ENCODE measurements at places on chromosomes 11 and 22.

DNA sequence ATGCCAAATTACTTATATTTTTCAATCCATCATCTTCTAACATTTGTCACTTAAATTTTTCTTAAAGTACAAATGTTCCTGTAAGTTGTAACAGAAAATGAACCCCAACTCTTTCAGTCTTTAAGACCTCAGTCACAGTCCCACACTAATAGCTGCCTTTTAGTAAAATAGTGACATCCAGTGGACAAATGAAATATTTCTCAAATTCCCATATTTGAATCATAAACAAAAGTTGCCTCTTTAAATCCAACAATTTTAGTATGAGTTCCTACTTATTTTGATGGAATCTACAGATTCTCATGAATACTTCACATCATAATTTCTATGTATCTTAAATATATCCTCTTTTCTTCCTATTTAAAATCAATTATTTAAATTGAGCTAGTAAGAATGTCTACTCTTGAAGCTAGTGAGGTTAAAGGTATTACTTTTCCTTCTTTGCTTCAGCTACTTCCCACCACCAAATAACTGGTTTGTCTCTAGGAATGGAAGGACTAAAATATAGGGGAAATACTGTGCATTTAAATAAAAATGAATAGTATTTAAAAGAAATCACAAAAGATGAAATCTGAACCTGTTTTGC lies 9.2 kb downstream of the LIN7C start:
- peak; percentile 41 for DNase-seq

- no peak for DNase-seq
Measured at GRCh38 chr11:134558916-134559601, 147.0 kb upstream of the B3GAT1 start.

- no peak for DNase-seq
Measured at GRCh38 chr11:11480971-11481370, 127.9 kb upstream of the CSNK2A3 start.

GRCh38 chr11:8717876-8718753 lies 35.5 kb downstream of the RPL27A start:
- no peak for DNase-seq

- no peak for DNase-seq
Measured at GRCh38 chr11:1674173-1675131, 22.5 kb upstream of the KRTAP5-6 start.

DNA sequence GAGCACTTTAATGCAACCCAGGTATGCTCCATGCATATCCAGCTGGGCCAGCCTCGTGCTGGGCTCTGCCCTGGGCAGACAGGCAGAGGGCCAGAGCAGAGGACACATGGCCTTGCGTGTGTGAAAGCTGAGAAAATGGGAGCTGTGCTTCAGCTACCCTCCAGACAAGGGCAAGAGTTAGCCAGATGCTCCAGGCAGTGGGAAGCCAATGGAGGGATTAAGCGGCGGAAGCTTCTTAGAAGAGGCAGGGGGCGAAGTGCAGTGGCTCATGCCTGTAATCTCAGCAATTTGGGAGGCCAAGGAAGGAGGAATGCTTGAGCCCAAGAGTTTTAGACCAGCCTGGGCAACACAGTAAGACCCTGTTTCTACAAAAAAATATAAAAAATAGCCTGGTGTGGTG lies 9.8 kb upstream of the ARHGEF17 start:
- no peak for DNase-seq

DNA sequence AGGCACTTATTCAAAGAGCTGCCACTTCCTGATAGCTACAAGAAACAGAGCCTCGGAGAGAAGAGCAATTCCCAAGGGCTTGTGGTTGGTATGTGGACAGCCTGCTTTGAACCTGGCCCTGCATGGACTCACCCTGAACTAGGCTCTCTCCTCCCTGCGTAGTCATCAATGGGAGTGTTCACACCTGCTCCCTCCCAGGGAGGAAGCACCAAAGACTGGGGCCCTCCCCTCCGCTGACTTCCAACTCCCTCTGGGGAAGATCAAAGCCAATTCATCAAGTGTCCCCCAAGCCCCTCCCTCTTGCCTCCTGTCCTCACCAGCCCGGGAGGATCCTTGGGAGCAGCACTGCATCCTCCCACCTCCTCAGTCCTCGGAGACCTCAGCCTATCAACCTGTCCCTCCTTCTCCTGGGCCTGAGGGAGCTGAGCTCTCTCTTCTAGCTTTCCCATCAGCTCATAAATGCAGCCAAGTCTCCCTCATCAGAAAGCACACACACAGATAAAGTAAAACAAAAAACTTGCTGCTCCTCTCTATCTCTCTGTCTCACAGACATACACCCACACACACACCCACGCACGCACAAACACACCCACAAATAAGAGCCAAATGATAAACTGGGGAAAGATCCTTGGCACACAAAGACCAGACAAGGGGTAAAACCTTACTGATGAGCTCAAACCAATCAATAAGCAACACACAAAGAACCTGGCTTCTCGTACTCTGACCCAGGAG lies 3.3 kb downstream of the A4GALT start:
- peak; percentile 24 for DNase-seq

- DNase-seq, result peak; percentile 25
Measured at GRCh38 chr11:117097389-117098268, 599 bp downstream of the SIK3 start.

- DNase-seq, result peak; percentile 91
Measured at GRCh38 chr11:86955361-86956120, at the start of gene FZD4. FZD4 (minus strand) TSS chr11:86955395; CDS start chr11:86955085, 310 bp downstream.

DNA sequence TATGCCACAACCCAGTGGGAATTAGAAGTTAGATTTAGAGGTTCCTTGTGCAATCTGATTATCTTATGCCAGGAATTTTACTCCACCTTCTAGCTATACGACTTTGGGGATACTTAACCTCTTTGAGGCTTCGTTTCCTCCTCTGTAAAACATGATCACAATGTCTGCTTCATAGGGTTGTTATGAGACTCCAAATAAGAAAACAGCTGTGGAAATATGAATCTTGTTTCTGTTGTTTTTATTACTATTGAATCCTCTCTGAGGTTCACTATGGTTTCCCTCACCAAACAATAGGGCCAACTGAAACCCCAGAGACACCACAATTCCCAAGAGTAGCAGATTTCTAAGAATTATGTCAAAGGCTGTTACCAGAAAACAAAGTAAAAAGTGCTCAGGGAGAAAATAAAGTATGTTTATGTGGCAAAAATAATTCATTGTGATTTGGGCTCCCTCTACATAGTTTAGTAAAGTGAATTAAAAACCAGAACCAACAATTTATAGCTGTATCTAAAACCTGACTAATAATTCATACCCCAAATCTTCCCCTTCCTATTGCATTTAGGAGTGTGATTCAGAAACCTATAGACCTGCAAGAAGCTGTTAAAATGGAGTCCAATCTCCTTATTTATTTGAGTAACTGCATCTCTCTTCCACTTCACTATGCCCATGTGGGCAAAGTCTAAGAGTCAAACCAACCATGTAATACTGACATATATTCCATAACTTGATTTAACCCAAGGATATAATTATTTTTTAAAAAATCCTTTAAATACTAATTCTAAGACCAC lies 38.4 kb downstream of the AMBRA1 start:
- DNase-seq, result no peak

GRCh38 chr22:33923033-33923432 lies 2.8 kb upstream of the LARGE1 start:
- DNase-seq, result no peak

GRCh38 chr11:30914143-30914762 lies 328.1 kb upstream of the MPPED2 start:
- peak; percentile 14 for DNase-seq

DNA sequence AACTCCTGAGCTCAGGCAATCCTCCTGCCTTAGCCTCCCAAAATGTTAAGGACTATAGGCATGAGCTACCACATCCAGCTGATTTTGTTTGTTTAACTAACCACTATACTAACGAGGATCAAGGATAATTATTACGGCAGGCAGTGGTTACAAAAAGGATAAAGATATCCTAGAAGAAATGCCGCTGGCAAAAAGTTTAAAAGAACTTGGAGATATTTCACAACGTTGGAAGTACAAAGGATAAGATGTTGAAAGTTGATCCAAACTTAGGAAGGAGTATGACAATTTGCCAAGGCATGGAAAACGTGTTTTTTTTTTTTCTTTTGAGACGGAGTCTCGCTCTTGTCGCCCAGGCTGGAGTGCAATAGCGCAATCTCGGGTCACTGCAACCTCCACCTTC lies 13.4 kb downstream of the AP5B1 start:
- no peak for DNase-seq

DNA sequence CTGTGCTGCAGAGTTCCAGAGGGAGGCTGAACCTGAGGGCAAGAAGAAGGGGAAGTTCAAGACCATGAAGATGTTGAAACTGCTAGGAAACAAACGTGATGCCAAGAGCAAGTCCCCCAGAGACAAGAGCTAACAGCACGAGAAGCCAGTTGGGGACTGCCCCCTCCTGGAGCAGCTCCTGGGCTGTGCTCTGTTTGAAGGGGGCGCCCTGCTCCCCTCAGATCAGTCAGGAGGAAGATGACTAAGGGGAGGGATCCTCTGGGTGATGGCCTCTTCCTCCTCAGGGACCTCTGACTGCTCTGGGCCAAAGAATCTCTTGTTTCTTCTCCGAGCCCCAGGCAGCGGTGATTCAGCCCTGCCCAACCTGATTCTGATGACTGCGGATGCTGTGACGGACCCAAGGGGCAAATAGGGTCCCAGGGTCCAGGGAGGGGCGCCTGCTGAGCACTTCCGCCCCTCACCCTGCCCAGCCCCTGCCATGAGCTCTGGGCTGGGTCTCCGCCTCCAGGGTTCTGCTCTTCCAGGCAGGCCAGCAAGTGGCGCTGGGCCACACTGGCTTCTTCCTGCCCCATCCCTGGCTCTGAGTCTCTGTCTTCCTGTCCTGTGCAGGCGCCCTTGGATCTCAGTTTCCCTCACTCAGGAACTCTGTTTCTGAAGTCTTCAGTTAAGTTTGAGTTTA lies 12.6 kb downstream of the C22orf23 start:
- no peak for DNase-seq

DNA sequence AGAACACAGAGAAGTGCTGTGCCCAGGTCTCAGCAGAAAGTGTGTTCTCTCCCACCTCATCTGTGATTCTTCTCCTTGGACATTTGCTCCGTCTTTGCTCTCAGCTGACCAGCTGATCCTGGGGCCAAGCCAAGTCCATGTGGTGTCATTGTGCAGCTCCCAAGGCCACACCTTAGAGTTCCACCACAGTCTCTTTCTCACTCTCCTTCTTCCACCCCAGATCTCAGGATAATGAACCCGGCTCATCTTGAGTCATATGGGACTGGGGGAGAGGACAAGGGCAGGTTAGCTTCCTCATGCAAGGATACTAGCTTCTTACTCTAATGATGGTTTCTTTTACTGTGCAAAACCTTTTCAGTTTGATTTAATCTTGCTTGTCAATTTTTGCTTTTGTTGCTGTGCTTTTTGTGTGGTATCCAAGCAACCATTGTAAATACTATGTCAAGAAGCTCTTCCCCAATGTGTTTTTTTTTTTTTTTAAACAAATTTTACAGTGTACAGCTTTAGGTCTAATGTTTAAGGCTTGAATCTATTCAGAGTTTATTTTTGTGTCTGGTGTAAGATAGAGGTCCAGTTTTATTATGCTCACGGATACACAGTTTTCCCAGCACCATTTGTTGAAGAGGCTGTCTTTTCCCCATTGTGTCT lies 75.0 kb upstream of the OR4B1 start:
- DNase-seq, result no peak

DNA sequence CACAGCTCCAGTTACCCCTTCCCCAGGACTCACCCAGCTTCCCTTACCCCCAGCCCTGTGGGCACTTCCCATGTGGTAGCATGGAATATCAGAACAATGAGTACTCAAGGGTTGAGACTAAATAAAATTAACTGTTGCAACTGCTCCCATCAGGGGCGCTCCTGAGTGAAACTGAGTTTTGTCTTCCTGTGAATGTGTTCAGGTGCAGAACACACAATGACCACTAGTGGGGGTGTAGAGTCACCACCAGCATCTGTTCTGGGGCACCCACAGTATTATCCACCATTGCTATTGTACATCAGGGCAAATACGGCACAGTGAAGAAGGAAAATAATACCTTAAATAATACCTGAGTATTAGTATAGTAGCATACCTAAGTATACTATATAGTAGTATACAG lies 689.7 kb downstream of the TBC1D22A start:
- DNase-seq, result no peak

DNA sequence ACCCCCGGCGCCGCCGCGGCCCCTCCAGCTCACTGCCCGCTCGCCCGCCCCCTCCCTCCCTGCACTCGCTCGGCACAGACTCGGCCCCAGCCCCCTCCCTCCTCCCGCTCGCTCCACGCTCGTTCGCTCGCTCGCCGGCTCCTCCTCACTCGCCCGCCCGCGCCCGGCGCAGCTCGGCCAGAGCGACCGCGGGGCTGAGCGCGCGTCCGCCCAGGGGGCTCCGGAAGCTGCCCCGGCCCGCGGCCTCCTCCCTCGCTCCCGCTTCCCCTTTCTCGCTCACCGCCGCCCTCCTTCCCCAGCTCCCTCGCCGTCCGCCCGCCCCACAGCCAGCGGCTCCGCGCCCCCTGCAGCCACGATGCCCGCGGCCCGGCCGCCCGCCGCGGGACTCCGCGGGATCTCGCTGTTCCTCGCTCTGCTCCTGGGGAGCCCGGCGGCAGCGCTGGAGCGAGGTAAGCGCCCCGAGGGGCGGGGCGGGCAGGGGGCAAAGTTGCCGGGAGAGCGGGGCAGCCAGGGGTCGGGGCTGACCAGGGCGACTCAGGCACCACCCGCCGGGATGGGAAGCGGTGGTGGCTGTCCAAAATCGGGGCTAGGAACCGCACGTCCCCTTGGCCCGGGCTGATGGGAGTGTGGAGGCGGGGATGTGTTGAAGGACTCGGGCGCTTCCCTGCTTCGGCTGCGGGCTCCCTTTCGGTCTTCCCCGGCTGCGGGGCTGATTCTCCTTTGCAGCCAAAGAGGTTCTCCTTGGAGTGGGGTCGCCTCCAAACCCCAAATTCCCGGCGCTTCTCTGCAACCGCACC lies at the start of gene SEZ6L:
Gene SEZ6L, plus strand, starts transcription at position 148 of the 797 bp plus-strand sequence. Its CDS starts 208 bp downstream, at position 356.
- no peak for DNase-seq

DNA sequence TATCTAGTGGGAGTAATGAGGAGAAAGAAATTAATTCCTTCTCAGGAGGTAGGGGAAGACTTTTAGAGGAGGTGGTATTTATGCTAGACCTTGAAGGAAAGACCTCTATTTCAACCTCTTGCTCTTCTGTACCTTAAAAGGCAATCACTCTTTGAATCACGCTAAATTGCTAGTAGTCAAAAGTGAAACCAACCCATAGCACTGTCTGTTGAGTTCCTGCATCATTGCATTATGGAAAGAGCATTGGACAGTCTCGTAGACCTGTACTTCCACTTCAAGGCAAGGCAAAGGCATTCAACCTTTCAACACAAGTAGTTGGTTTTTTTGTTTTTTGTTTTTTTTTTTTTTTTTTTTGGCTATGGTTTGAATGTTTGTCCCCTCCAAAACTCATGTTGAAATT lies 770.4 kb downstream of the ETS1 start:
- peak; percentile 37 for DNase-seq

GRCh38 chr11:64776425-64776824 lies 1.9 kb downstream of the SF1 start:
- no peak for DNase-seq

All from MM.1S (cell line).